ENCODE measurements at places on chromosomes 5 and 9. TPM values are rescaled to one million over a fixed set of nuclear protein-coding genes. Genes with fewer than 3 reads are reported as not detected.

Gene TPPP
- total RNA-seq = 16.2 TPM

Gene CLTA
- 116 TPM for total RNA-seq

Gene SLC36A2
- total RNA-seq = not detected

Gene AIF1L
- 17.8 TPM for total RNA-seq

Gene LIFR
- total RNA-seq = 83.4 TPM

Gene SLC25A2
- total RNA-seq = not detected

Gene POLE3
- total RNA-seq = 34.2 TPM

Gene ECM2
- total RNA-seq = 5.6 TPM

Gene CDKN2A
- total RNA-seq = not detected

Gene FOXD4L3
- 0.47 TPM for total RNA-seq

Gene AGPAT2
- 2.2 TPM for total RNA-seq

Gene IFNA2
- total RNA-seq = not detected

Gene UBE2QL1
- total RNA-seq = 46.3 TPM

Gene COL15A1
- total RNA-seq = 12.5 TPM

Gene LSM11
- total RNA-seq = 90.5 TPM

Gene PCAT7
- not detected for total RNA-seq

Gene SLC25A46
- 180 TPM for total RNA-seq

Gene ROPN1L
- 1.9 TPM for total RNA-seq

Gene CARTPT
- not detected for total RNA-seq

Gene FABP6
- total RNA-seq = 1.4 TPM

Gene PCDHA8
- total RNA-seq = 11.1 TPM

Gene ARL14EPL
- not detected for total RNA-seq

Gene SPINK5
- total RNA-seq = not detected

Gene SPINK13
- not detected for total RNA-seq

Gene MELK
- 5.9 TPM for total RNA-seq

Gene FOXD4L5
- total RNA-seq = 0.47 TPM

Gene WDR55
- 14.2 TPM for total RNA-seq

All from occipital lobe (tissue), 3 donors.